Epithelial cell of esophagus (primary cell): ENCODE measurements at places on chromosomes 11 and 22.

DNA sequence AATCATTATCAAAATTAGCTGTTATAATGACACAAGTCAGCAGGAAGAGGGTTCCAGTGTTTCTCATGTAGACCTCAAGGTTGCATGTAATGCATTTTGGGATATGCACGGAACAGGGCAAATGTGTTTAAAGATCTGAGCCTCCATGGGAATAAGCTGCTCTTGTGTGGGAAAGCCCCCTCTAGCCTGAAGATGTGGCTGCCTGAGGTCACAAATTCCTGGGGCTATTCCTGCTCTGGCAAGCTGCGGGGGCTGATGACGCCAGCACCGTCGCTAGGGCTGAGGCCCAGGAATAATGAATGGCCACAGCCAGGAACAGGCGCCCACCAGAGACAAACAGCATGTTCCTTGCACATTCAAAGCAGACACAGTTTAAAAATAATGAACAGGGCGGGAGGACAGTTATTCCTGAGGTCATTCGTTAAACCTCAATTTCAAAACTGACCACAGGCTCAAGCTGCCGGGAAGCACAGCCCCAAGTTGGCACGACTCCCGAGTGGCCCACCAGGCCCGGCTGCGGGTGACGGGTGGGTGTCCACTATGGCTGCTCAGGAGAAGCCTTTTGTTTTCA is 11.7 kb downstream of the OSBPL5 start:
- DNase-seq = no peak

- DNase-seq = no peak
These were observed 13.2 kb downstream of the CABIN1 start for GRCh38 chr22:24024354-24024753.

- no peak for DNase-seq
These were observed 54.6 kb downstream of the POLD3 start for GRCh38 chr11:74646954-74647353.

GRCh38 chr11:27812341-27812740 is 112.1 kb upstream of the BDNF start:
- no peak for DNase-seq

GRCh38 chr11:65498042-65498726 is 661 bp upstream of the MALAT1 start:
- peak; percentile 69 for DNase-seq

GRCh38 chr11:129365816-129366215 is 9.8 kb upstream of the BARX2 start:
- DNase-seq = no peak

GRCh38 chr11:131653260-131653659 is 282.8 kb downstream of the NTM start:
- DNase-seq = no peak

DNA sequence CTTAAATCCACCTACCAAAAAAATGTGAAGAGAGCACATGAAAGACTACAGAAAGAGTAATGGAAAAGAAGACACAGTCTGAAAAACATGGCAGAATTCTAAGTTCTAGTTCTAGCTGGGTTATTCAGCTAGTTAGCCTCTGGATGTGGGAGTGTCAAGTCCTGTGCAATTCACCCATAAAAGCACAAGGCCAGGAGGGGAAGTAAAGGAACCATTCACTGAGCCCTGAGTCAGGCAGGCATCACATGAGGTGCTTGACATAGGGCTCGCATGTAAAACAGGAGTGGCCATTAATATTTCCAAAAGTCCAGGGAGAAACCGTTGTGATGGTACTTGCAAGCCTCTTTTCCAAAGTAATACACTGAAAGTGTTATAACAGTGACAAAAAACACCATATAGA is 103.7 kb downstream of the GAB2 start:
- peak; percentile 16 for DNase-seq

- no peak for DNase-seq
These were observed at the start of gene IL17REL for GRCh38 chr22:50012211-50013181. IL17REL (minus strand) TSS chr22:50012765; CDS start chr22:50012646, 119 bp downstream.

DNA sequence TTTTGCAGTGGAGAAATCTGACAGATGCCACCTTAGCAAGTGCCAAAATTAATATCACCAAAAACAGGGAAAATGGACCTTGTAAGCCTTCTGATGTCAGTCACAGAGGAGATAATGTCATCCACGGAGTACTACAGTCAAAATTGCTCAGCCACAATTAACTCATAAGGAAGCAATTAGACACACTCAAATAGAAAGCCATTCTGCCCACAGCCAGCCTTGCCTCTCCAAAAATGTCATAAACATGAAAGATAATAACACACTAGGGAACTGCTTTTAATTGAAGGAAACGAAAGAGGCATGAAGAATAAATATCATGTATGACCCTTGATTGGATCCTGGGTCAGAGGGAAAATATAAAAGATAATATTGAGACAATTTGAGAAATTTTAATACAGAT is 505.6 kb upstream of the API5 start:
- no peak for DNase-seq

DNA sequence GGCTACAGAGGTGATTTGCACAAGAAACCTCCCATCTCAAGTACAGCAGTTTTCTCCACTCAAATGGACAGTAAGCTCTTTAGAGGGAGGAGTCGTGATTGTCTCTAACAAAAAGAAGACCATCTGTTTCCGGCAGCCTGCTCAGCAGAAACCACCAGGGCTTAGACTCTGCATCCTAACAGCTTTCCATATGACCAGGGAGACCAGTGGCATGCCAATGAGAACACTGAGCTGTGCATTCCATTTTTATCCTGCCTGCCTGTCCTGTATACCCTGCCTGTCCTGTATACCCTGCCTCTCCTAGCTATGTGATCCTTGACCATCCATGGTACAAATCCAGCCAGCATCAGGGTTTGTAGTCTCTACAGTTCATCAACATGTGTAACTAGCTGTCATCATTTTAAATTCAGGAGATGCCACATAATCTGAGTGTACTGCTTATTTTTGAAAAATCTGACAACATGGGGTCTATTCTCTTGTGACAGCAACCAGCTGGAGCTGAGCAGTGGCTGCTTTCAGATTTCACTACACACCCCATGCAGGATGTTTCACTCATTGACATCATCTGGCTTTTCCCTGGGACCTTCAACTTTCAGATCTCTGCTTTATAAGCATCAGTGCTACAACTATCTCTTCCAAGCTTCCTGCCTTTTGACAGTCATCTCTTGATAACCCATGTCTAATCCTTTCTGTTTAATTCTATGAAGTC is 50.5 kb upstream of the POU2AF2 start:
- no peak for DNase-seq

DNA sequence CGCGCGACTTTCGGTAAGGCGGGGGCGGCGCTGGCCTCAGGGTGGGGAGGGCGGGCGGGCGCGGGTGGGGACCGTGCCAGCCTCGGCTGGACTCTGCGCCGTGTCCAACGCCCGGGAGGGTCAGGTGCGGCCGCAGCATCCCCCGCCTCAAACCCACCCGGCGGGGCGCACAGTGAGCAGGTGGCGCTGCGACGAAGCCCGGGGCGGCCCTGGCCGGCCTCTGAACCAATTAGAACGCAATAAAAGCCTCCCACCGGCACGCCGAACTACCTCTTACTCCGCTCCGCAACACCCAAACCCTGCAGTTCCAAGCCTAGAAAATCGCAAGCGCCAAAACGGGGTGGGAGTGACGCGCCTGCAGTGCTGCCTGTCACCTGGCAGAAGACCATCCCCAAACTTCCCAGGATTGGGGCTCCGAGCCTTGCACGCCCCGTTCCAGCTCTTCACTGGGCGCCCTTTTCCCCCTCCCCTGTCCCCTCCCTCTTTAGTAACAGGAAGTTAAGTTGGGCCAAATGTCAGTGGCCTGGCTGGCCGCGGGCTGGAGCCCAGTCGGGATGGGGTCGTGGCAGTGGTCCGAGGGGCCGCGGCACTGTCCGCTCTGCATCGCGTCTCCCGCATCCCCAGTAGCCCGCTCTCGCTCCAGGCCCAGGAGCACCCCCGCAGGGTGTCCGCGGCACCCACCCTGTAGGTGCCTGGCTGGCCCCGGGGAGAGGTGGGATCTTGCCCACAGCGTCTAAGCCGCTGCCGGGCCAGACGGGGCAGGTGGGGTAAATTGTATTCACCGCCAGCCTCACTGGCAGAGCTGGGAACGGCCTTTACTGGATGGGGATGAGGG is 541 bp downstream of the MICAL2 start:
- no peak for DNase-seq

DNA sequence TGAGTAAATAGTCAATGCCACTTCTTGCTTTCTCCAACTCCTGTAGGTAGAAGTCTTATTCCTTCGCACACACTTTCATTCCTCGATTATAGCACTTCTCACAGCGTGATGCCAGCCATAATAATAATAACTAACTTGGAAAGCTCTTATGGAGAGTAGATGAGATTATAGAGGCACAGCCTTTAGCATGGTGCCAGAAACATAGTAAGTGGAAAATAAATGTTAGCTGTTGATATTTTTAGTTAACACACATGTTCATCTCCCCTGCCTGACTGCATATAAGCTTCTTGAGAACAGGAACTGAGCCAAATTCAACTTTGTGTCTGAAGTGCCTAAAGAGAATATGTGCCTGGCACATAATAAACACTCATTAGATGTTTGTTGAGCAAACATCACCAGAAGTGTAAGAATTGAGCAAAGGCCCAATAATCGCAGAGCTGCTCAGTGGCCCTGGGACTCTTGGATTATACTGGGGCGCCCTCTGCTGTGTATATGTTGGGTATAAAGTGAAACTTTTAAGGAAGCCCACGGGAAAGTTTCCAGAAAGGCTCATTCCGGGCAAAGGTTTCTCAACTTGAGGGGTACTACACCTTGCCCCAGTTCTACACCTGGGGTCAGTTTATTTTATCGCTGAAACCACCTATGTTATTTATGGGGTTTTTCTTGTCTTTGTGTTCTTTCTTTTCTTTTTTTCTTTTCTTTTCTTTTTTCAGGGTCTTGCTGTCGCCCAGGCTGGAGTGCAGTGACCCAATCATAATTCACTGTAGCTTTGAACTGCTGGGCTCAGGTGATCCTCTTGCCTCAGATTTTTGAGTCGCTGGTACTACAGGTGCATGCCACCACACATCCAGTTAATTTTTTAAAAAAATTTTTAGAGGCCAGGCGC is 22.3 kb downstream of the SLN start:
- peak; percentile 69 for DNase-seq

DNA sequence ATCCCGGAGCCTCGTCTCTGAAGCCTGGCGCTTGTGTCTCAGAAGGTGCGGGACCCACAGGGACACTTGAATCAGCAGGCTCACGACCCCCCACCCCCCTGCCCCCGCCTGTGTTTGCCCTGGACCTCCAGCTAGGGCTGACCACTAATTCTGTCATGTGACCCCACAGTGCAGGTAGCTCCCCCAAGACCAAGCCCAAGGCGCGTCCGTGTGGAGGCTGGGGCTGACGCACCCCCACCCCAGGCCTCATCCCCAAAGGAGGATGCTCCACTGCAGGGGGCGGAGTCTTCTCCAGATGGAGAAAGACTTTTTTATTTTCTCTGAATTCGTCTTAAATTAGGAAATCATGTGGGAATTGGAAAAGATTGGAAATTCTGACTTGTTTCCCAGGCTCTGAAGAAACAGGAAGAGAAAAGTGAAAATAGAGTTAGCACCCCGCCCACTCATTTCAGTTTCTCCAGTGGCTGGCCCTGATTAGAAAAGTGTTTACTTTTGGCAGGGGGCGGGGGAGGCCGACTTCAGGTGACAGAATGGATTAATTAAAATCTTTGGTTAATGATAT is 1.0 kb upstream of the RELA start:
- DNase-seq = peak; percentile 46

DNA sequence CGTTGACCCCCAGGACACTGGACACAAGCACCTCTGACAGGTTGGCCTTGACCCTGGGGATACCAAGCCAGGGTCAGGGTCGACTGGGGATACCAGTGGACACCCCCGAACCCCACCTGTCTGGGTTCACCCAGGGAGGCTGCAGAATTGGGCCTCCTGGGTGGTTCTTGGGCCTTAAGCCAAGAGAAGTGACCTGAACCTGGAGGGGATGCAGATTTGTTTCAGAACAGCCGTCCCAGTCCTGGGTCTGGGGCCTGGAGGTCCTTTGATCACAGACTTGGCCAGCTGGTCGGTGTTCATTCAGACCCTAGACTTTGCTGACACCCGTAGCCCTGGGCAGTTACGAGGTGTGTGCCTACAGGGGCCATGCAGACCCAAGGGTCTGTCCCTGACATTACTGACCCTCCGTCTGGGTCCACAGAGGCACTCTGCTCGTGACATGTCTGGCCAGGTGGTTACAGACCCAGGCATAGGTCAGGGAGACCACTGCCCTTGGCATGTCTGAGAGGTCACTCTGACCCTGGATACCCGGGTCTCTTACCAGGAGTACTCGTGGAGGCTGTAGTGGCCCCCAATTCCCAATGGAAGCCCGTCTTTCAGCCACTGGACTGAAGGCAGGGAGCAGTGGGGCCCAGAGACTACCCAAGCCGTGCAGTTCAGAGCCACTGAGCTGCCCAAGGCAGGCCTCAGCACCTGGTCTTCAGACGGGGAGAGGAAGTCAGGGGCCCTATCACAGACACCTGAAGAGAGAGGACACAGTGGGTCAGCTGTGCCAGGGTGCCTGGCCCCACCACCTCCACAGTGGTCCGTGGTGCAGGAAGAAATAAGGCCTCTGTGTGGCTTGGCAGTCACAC is 6.4 kb downstream of the SIGIRR start:
- DNase-seq = no peak

DNA sequence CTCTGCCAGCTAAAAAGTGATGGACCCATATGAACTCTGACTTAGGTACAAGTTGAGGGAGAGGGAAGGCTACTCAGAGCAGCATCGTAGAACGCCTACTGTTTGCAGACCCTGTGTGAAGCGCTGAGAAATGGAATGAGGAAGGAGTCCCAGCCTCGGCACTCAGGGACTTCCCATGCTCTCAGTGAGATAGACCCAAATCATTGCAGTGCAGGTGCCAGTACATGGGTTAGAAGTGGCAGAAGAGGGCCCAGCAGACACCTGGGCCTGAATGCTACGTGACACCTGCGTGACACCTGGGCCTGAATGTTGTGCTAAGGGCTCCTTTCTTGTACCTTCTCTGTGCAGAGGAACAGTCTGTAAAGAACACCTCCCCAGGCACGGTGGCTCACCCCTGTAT is 2.6 kb upstream of the PDGFB start:
- no peak for DNase-seq

GRCh38 chr11:128227466-128227865 is 359.9 kb downstream of the ETS1 start:
- DNase-seq = no peak

DNA sequence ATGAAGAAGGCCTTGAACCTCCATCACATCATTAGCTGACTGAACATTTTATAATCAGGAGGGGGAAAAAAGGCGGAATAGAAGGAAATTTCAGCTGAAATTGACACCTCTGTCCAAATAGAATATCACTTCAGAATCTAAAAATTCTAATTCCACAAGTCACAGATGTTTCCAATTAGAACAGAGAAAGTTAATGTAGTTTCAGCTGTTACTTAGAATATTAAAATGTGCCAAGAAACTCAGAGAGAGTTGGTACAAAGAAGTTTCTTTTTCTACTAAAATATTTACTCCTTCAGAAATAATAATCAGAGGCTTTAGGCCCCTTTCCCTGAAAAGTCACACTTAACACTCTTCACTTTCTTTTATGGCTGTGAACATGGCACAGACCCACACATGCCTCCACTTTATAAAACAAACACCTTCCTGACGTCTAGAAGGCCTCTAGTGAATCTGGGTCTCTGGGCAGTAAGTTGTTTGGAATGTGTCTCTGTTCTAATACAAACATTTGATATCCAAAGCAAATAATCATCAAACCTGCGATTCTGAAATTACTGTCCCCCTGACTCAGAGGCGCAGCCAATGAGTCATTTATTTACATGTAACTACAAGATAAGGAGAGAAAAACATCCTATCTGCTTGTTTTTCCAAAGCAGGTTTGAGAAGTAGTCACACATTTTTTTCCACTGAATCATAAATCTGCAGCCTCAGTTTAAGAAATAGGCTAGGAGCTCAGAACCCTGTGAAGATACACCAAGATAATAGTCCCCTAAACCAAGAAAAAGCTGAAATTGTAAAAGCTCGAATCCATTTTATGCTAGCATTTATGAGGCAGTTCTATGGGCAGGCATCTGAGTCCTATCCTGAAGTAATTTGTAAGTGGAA is 148.4 kb downstream of the ME3 start:
- DNase-seq = peak; percentile 97
